ENCODE measurements at places on chromosomes 4 and X. TPM values are rescaled to one million over a fixed set of nuclear protein-coding genes. Genes with fewer than 3 reads are reported as not detected.
A peak's percentile ranks its signal among the peaks of the same experiment; 100 is the strongest.

- peak; percentile 48 for DNase-seq
These were observed 9.6 kb downstream of the PPP3CA start for GRCh38 chr4:101337688-101338087.

GRCh38 chr4:11408233-11408967, 20.3 kb downstream of the HS3ST1 start:
- no peak for DNase-seq

ADRA2C gene
- polyA plus RNA-seq: 0.30 TPM

GRCh38 chrX:154980330-154981115, 42.0 kb downstream of the F8 start:
- peak; percentile 36 for DNase-seq

DNA sequence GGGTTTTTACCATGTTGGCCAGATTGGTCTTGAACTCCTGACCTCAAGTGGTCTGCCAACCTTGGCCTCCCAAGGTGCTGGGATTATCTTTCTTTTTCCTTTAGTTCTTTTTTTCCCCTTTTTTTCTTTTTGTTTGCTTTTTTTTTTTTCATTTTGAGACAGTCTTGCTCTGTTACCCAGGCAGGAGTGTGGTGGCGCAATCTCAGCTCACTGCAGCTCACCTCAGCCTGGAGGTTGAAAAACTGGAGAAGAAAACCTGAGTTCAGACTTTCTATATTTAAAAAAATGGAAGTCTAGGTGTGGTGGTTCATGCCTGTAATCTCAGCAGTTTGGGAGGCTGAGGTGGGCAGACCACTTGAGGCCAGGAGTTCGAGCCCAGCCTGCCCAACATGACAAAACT, 181.1 kb upstream of the HS3ST1 start:
- DNase-seq: no peak

DNA sequence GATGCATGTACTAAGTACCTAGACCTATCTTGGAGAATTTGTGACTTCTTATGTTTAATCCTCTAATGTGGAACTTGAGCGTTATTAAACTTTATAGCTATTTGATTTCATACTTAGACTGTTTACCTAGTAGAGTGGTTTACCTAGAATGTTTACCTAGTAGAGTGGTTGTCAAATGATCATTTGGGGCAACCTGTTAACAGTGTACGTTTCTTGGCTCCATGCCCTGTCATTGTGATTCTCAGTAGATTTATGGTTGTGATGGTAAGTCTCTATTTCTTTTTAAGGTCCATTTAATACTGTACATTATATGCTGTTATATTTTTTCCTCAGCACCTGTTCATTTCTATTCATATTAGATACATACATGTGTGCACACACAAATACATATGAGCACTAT, 233.0 kb upstream of the MAD2L1 start:
- no peak for DNase-seq

KCTD8 gene
- polyA plus RNA-seq: 0.19 TPM

DNA sequence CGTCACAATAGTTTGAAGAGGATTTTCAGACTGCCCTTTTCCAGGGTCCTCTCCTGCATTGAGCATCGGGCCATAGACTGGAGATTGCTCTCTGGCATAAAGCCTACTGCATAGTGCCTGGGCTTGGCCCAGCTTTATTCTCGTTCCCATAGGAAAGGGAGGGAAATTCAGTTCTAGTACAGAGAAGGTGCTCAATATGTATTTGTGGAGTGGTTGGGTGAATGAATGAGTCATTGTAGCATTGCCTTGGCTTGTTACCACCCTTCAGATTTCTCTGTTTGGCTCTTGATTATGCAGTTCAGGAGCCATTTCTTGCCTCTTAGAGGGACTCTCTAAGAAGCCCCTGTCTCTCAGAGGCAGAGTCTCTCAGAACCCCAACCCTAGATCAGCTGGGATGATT, 2.6 kb downstream of the TMEM35A start:
- peak; percentile 16 for DNase-seq

ZMAT1 gene
- polyA plus RNA-seq: 0.09 TPM

GRCh38 chr4:177301126-177301639, 8.5 kb upstream of the NEIL3 start:
- DNase-seq: no peak

FNIP2 gene
- polyA plus RNA-seq: 11.7 TPM

DNA sequence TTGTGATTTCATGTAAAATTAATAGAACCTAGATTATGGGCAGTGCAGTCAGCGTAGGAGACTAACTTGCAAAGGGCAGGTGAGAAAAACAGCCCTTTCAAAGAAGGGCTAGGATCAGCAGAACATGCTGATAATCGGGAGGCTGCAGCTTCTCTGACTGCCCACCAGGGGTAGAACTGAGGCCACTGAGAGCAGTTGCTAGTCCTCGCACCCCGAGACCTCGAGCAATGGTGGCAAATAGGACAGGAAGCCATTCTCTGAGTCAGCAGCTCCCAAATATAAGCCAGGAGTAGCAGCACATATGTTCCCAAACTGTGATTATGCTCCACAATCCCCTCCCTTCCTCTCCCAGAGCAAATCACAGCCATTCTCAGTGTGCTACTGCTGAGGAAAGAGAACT, 186.5 kb downstream of the MSL3 start:
- peak; percentile 44 for DNase-seq

- peak; percentile 11 for DNase-seq
These were observed 248.1 kb downstream of the C4orf33 start for GRCh38 chr4:129344058-129344457.

GRCh38 chrX:154529206-154529612, 13.2 kb upstream of the FAM3A start:
- DNase-seq: no peak

- no peak for DNase-seq
These were observed 110.8 kb downstream of the CPZ start for GRCh38 chr4:8703401-8703696.

DNA sequence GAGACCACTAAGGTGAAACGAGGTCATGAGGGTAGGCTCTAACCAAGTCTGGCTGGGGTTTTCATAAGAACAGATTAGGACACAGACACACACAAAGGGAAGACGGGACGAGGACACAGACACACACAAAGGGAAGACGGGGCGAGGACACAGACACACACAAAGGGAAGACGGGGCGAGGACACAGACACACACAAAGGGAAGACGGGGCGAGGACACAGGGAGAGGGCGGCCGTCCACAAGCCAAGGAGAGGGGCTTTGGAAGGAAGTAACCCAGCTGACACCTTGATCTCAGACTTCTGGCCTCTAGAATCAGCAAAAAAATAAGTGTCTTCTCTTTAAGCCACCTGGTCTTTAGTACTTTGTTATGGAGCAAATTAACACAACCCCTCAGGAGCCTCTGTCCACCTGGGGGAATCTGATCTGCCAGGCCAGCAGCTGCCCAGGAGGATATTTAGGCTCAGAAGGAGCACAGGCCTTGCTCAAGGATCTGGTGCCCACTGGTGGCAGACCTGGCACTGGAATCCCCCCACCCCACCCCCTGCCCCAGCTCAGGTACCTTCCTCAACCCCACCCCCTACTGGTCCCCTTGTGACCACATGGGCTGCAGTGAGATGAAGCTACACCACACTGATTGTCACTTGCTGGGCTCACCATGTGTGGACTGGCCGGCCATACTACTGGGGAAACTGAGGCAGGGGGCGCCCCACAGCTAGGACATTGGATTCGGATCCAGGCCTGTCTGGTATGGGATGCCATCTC, 2.8 kb downstream of the ABLIM2 start:
- DNase-seq: no peak

DNA sequence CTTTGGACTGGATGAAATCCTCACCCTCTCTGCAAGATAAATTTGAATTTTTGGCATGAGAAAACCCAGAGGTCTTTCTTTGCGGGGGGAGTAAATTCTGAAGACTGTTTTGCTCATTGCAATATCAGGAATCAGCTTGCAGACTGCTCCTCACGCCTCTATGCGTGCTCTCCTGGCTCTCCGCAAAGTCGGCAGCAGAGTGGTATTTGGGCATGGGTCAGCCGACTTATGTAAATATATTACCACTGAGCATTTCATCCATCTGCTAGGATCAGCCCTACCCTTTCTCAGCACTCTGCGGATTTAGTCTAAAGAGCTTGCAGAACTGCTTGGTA, 288.0 kb downstream of the ASMT start:
- no peak for DNase-seq

DNA sequence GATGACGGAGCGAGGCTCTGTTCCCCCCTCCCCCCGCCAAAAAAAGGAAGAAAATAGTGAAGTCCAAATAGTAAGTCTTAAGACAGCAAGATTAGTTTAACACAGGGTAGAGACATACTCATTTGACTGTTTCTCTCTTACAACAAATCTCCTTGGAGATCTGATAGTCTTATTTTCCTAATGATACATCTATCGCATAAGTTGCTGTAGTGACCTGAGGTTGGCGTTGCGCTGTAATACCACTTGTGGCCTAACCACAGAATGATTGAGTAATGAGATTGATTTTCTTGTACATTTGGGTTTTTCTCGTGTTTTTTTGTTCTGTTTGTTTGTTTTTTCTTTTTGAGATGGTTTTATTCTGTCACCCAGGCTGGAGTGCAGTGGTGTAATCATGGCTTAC, 27.2 kb downstream of the OCIAD1 start:
- no peak for DNase-seq

DNA sequence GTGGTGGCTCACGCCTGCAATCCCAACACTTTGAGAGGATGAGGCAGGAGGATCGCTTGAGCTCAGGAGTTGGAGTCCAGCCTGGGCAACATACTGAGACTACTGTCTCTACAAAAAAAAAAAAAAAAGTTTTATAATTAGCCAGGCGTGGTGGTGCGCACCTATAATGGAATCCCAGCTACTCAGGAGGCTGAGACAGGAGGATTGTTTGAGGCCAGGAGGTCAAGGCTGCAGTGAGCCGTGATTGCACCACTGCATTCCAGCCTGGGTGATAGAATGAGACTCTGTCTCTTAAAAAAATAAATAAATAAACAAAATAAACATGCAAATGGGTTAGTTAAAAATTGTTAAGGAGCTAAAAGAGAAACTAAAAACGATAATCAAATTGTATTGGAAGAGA, 7.7 kb downstream of the GLOD5 start:
- no peak for DNase-seq

GRCh38 chr4:111847296-111848008, 297.8 kb upstream of the FAM241A start:
- DNase-seq: no peak

DNA sequence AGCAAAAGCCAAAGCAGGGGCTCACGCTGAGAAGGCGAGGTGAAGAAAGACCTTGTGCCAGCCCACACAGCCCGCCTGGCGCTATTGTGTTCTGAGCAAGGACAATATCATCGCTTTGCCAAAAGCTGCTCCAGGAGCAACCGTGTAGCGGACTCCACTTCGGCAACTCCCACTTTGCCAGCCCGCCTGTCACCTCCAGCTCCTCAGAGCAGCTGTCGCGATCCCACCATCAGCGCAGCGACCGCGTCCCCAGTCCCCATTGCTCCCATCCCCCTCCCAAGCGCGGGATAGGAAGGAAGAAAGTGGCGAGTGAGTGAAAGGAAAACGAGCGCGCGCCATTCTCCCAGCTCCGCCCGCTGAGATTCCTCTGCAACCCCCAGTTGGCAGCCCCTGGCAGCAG, 759 bp downstream of the ZC4H2 start:
- DNase-seq: peak; percentile 3

FGB gene
- polyA plus RNA-seq: not detected

- peak; percentile 59 for DNase-seq
These were observed 78.7 kb downstream of the RBM47 start for GRCh38 chr4:40550948-40551462.

MAGEA10 gene
- polyA plus RNA-seq: not detected

GRCh38 chr4:119329835-119330620, 8.1 kb upstream of the FABP2 start:
- DNase-seq: no peak

GRCh38 chr4:56821381-56822243, at the start of gene SPINK2:
Gene SPINK2, minus strand, starts transcription at chr4:56821701. Its CDS starts 39 bp downstream, at chr4:56821662.
- DNase-seq: no peak

ITM2A gene
- polyA plus RNA-seq: 0.50 TPM

DNA sequence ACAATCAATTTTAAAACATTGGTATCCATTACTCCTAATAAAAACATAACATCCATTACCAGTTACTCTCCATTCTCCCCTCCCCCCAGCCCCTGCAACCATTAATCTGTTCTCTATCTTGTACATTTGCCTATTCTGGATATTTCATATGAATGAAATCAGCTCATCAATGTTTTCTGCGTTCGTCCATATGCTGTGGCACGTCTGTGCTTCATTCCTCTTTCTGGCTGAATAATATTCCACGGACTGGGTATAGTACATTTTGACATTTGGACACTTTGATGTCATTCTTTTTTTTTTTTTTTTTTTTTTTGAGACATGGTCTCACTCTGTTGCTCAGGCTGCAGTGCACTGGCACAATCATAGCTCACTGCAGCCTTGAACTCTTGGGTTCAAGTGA, 5.2 kb downstream of the DNASE1L1 start:
- DNase-seq: no peak

TMEM144 gene
- 1.3 TPM for polyA plus RNA-seq

POF1B gene
- not detected for polyA plus RNA-seq

GRCh38 chr4:38073596-38074234, 113.5 kb downstream of the PTTG2 start:
- no peak for DNase-seq

ADH6 gene
- 0.68 TPM for polyA plus RNA-seq

GRCh38 chr4:24729119-24729730, 66.1 kb upstream of the SOD3 start:
- DNase-seq: no peak

GRCh38 chr4:94304365-94304971, 38.2 kb downstream of the HPGDS start:
- peak; percentile 23 for DNase-seq

- no peak for DNase-seq
These were observed 349.9 kb downstream of the FBXW7 start for GRCh38 chr4:152185786-152186550.

HMX1 gene
- not detected for polyA plus RNA-seq

DNA sequence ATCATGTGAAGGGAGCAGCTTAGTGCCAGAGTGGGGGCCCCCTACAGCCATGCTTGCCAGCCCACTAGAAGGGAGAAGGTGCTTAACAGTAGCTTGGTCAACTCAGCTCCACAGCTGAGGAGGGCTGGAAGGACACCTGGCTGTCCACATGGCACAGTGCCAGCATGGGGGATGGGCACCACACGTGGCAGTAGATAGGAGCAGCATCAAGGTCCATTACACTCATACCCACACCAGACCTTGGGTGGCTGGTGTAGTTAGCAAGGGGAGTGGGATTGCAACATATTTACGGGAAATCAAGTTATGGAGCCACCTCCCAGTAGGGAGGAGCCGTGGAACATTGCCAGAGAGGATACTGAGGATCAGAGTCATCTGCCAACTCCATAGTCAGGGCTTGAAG, 37.9 kb upstream of the SLC4A4 start:
- DNase-seq: no peak

- DNase-seq: no peak
These were observed 60.9 kb upstream of the MXD4 start for GRCh38 chr4:2322841-2323240.

DNA sequence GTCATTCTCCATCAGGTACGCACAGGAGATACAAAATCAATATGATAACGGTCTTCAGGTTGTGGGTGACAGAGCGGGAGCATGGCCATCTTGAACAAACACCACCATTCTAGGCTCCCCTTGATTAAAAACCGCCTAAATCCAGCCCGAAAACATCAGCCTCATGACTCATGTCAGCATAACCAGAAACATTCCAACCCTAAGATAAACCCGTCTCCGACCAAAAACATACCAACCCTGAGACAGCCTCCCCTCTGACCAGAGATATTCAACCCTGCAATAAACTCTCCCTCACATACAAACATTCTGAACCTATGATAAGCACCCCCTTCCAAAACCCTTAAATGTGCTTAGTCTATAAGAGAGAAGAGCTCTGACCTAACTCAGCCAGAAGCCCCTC, 157.9 kb downstream of the DHRSX start:
- DNase-seq: peak; percentile 65
